Upper lobe of left lung (tissue), 6 donors: ENCODE measurements at places on chromosomes 12 and 14. TPM values are rescaled to one million over a fixed set of nuclear protein-coding genes. Genes with fewer than 3 reads are reported as not detected.

DNA sequence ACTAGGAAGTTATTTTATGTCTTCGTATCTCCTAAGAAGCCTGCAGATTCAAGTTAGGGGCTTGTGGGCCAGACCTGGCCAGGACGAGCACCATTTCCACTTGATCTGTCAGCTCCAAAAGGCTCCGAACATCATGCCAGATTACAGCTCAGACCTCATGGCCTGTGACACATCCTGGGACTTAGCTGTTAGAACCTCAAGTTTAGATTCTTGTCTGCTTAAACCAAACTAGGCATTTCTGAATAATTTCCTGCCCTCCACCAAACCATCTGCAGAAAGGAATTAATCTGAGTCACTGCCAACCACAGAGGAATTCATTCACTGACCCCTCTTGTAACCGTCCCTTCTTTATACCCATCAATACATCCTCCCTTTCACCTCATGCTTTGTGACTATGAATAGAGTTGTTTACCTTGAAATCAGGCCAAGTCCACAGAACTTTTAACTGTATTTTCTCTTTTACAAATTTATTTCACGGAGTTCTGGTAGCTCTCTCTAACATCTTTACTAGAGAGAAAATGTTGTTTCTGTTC, 120.3 kb downstream of the FBXL14 start:
- DNase-seq = no peak
- no peaks in the 10 kb centered on the region for H3K27me3 ChIP-seq
- no peaks in the 10 kb centered on the region for H3K36me3 ChIP-seq
- H3K4me1 ChIP-seq = peaks cover 24% of the 10 kb centered on the region
- no peak overlapping the region for H3K4me3 ChIP-seq
- no peak overlapping the region for H3K27ac ChIP-seq

GRCh38 chr12:121404734-121405133, 4.8 kb downstream of the RNF34 start:
- no peak overlapping the region for H3K27ac ChIP-seq
- H3K36me3 ChIP-seq = peaks cover 40% of the 10 kb centered on the region
- H3K27me3 ChIP-seq = no peaks in the 10 kb centered on the region
- no peak overlapping the region for H3K4me3 ChIP-seq

DNA sequence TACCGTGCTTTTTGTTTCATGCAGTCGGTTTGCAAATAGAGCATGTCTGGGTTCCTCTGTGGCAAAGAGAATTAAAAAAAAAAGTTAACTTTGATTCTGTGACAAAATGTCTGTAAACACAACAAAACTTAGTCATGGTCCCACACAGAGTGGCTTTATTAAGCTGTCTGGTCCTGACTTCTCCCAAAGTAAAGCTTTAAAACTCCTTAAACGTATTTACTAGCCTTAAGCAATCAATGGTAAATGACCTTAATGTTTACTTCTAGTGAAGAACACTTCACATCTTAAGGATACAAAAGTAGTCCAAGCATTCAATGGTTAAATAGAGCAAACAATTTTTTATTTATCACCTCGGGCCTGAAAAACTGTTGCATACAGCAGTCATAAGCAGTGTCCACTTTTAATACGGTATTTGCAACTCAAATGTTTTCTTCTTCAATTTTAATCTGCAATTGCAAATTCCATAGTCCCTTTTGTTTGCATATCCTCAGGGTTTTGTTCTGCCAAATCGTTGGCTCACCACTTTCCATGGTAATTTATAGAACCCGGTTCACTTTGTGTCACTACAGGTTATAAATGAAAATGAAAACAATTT, 453.0 kb upstream of the MIS18BP1 start:
- H3K4me1 ChIP-seq = no peaks in the 10 kb centered on the region
- H3K27ac ChIP-seq = no peak overlapping the region
- H3K4me3 ChIP-seq = no peak overlapping the region
- DNase-seq = no peak
- H3K36me3 ChIP-seq = no peaks in the 10 kb centered on the region
- no peaks in the 10 kb centered on the region for H3K27me3 ChIP-seq

GRCh38 chr12:41956353-41956752, 188.3 kb downstream of the GXYLT1 start:
- no peaks in the 10 kb centered on the region for H3K36me3 ChIP-seq
- no peak overlapping the region for H3K4me3 ChIP-seq
- DNase-seq = no peak
- H3K27ac ChIP-seq = no peak overlapping the region
- H3K4me1 ChIP-seq = no peaks in the 10 kb centered on the region
- H3K27me3 ChIP-seq = no peaks in the 10 kb centered on the region

Gene OR4E1
- not detected for total RNA-seq

Gene FAM186B
- 0.86 TPM for total RNA-seq

Gene SYT1
- total RNA-seq = 0.59 TPM

Gene STAB2
- 0.15 TPM for total RNA-seq
